Activated CD4-positive, alpha-beta T cell treated with anti-CD3 and anti-CD28 coated beads, Interleukin-2, amount 50 U/mL, for 16 hours (primary cell): ENCODE measurements at places on chromosomes 12 and 14.

- peak; percentile 71 for DNase-seq
These were observed 43.0 kb upstream of the SYCP3 start for GRCh38 chr12:101782273-101782731.

- DNase-seq = no peak
These were observed 4.4 kb upstream of the TDRD9 start for GRCh38 chr14:103923863-103924262.

DNA sequence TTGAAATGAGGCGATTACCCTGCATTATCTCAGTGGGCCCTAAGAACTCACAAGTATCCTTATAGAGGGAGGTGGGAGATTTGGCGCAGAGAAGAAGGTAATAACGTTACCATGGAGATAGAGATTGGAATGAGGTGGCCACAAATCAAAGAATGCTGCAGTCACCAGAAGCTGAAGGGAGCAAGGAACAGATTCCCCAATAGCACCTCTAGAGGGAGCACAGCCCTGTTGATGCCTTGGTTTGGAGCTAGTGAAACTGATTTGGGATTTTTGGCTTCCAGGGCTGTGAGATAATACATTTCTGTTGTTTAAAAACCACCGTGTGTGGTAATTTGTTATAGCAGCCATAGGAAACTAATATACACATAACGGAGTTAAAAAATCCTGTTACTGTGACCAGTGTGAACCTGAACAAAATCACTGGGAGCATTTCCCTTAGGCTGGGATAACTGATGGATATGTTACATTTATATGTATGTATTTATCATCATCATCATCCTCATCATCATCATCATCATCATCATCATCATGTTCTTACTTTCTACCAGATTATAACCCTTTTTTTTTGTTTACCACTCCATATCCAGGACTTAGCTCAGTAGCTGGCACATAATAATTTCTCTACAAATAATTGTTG is 100.3 kb downstream of the LIN7A start:
- DNase-seq = peak; percentile 11

- DNase-seq = peak; percentile 66
These were observed 307.7 kb downstream of the CCDC91 start for GRCh38 chr12:28497889-28498411.

DNA sequence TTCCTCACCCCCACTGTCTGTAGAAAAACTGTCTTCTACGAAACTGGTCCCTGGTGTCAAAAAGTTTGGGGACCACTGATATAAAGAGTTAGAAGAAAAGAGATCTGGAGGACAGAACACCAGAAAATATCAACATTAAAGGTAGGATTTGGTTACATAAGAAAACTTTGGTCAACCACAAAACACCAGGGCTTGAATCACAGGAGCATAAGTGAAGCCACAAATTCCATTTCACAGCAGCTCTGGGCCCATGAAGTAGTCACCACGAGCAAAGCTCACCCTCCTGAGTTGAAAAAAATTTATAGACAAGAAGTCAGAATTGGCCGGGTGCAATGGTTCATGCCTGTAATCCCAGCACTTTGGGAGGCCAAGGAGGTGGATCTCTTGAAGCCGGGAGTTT is 19.4 kb downstream of the RALGAPA1 start:
- peak; percentile 8 for DNase-seq

- DNase-seq = no peak
These were observed 78.3 kb upstream of the METAP2 start for GRCh38 chr12:95395696-95396095.

- DNase-seq = no peak
These were observed 145.1 kb downstream of the GRIP1 start for GRCh38 chr12:66533767-66534166.

GRCh38 chr14:63701606-63702299 is 26.1 kb downstream of the SGPP1 start:
- DNase-seq = no peak

- DNase-seq = no peak
These were observed 8.3 kb downstream of the ABHD4 start for GRCh38 chr14:22606380-22606779.

- no peak for DNase-seq
These were observed 56.4 kb downstream of the ZFP36L1 start for GRCh38 chr14:68736471-68736871.

DNA sequence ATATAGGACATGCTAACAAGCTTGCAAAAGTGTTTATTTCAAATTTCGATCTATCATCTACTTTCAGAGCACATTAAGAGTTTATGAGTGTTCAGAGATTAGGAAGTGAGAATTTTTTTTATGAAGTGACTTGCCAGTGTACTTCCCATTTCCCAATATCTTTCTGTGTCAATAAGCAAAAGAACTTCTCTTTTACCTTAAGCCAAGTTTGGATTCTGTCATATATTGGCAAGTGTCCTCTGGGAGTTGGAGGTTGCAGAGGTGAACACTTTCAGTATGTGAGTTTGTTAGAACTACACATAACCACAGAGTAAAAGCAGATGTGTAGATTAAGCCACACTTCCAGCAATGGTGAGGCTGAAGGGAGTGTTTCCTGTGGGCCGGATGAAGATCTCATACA is 16.6 kb upstream of the KLRF1 start:
- DNase-seq = no peak

DNA sequence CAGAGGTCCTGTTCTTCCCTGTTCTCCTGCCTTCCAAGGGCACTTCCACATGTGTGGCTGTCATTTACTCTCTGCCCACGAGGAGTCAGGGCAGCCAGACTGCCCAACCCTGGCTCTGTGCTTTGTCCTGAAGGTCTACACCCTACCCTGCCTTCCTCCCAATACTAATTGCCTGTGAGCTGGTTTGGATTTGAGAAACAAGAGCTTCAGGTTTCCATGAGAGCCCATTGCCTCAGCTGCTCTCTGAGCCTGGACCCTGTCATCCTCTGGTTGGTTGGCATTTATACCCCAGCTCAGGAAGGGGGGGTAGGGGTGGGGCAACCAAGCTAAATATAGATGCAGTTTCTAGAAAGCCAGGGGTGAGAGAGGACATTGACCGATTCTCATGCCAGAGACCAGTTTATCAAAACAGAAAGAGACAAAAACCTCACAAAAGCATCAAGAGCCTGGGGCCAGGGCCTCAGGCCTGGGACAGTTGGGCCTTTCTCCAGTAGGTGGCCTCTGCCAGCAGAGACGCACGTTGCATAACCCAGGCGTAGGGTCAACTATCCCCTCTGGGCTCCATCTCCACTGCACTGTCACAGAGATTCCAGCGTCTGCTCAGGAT is 34.5 kb downstream of the VDR start:
- no peak for DNase-seq

DNA sequence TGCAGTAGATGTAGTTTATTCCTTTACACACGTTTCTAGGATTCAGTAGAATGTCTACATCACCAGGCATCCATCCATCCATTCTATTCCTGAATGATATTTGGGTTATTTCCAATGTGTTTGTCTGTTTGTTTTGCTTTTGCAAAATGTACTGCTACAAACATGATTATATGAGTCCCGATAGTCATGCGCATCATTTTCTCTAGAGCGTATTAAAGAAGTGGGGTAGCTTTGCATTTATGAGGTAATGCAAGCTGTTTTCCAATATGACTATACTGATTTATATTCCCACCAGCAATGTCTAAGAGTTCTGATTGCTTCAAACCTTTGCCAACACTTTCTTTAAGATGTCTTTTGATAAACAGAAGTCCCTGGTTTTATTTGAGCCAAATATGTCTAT is 253.2 kb downstream of the NOVA1 start:
- no peak for DNase-seq

DNA sequence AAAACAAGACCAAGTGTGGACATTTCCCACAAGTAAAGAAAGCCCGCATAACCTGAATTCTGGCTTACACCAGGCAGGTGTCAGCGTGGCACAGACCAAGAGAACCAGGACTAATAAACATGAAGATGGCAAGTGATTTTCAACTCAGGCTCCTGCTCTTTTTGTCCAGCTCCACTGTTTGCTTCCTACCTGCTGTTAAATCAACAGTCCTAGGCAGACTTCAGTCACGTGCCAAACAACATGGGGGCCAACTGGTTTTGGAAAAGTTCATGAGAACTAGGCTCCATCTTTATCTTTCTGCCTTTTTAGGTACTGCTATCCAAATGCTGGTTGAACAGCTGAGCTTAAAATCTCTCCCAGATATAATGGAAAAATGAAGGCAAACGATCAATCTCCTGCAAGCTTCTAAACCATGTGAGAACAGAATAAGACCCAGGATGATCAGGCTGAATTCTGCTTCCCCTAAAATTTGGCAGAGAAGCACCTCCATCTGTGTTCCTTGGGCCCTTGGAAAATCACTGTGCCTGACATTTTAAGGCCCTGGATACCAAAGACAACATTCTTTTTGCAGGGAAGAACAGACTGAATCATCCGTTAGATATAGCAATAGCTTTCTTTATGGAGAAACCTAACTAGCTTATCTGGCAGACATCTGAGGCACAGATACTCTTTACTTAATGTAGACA is 215.6 kb upstream of the USP15 start:
- no peak for DNase-seq

DNA sequence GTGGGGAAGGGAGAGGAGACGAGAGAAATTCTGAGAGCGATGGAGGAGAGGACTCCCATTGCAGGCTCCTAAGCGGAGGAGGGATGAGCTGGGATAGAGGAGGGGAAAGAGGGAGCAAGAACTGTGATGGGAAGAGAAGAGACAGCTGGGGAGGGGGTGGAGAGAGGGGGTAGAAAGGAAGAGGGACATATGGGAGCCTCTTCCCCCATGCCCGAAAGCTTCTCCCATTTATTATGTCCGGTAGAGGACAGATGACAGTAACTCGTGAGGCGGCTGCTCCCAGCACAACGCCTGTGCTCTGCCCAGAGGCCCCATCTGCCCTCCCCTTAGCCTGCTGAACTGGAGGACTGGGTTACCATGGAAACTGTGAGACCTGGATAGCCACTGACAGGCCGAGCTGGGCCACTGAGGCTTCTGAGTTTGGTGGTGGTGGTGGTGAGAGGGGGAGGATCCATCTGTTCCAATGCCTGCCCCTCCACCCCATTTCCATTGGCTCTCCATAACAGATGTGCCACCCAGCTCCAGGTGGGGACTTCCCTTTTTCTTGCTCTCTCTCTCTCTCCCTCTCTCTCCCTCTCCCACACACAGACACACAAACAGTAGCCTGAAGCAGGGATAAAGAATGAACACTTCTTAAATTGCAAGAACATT is 8.3 kb downstream of the CPNE6 start:
- DNase-seq = no peak

- no peak for DNase-seq
These were observed 68.5 kb downstream of the RASSF3 start for GRCh38 chr12:64678835-64679234.

- no peak for DNase-seq
These were observed 89.9 kb upstream of the PRICKLE1 start for GRCh38 chr12:42679466-42679865.

DNA sequence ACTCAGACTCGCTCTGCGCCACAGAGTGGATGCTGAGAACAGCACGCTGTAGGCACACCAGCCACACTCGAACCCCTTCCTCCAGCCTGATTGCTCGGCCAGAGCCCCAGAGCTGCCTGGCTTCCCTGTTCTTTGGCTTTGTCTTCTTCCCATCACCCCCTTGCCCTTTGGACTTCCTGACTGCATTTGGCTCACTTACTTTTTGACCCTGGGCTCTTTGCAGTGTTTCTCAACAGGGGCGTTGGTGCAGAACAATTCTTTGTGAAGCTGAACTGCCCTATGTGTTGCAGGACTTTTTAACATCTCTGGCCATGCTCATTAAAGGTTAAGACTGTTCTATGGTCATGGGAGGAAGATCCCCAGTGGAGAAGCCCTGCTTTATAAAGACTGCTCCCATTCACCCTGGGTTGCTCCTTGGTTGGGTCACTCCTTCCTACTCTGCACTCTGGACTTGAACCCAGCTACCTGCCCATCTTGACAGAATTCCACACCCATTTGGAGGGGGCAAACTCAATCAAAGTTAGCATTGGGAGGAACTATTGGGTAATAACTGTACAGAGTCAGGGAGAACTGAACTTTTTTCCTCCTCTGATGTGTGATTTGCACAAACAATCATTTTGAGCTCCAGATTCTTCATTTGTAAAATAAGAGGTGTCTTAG is 127.7 kb upstream of the PLEKHG7 start:
- DNase-seq = no peak

DNA sequence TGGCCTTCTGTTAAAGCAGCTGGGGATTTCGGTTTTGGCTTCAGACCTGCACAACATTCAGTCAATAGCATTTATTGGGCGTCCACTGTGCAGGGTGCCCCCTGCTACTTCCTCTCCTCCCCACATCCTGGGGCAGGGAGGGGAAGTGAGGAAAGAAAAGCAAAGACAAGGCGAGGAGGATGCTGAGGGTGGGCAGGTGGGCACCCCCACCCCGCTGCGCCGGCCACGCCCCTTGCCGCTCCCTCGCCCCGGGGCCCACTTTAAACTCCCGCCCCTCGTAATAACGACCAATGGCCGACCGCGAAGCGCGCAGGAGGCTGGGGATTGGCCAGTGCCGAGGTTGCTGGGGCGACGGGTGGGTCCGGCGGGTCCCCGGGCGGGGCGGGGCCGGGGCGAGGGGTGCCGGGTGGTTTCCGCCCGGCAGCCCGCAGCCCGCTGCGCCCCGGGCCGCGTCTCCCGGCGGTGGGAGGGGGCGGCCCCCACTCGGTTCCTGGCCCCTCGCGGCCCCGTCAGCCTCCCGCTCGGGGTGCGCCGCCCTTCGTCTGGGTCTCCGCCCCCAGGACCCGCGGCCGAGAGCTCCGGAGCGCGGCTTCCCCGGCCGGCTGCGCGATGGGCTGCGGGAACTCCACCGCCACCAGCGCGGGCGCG is at the start of gene C12orf75:
Gene C12orf75 (plus strand): TSS at position 409 of the 648 bp plus-strand sequence. CDS start 201 bp downstream, at position 610.
- peak; percentile 97 for DNase-seq

DNA sequence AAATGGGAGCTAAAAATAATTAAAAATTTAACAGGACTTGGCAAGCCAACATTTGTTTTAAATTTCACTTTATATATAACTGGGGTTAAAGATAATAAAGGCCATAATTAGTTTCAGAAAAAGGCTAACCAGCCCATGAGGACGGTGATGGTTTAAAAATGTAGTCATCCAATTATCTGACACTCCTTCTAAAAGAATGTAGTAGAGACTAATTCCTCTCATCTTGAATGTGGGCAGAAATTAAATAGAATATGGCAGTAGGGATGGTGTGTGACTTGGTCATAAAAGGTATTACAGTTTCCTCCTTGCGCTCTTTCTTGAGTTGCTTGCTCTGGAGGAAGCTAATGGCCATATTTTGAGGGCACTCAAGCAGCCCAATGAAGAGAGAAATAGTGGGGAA is 49.1 kb upstream of the PTPRB start:
- DNase-seq = no peak

DNA sequence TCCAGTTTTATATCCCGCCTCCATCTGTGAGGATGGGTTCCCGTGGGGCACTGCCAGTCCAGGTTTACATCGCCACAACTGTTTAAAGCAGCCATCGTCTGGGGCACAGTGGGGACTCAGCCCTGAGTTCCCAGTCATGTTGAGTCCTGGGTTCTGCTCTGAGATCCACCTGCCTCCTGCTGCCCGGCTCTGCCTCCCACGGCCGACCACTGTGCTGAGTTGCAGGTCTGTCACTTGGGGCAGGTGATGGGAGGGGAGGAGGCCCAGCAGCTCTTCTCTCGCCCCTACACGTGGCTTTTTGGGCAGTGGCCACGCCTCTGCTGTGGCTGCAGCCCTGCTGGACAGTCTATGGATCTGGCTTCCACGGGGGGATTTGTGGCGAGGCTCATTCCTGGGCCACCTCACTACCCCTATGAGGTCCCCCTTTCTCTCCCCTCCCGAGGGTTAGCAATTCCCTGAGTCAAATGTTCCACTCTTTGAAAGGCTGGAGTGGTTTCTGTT is 143.0 kb downstream of the ADGRD1 start:
- no peak for DNase-seq
